ENCODE measurements at places on chromosomes 5 and 9. TPM values are rescaled to one million over a fixed set of nuclear protein-coding genes. Genes with fewer than 3 reads are reported as not detected.

The OBP2B gene
- total RNA-seq, result not detected

The LIX1 gene
- total RNA-seq, result not detected

The SPATA9 gene
- 0.13 TPM for total RNA-seq

The BAAT gene
- 0.48 TPM for total RNA-seq

The FXN gene
- total RNA-seq, result 22.9 TPM

The KCNV2 gene
- total RNA-seq, result not detected

The FAT2 gene
- total RNA-seq, result 0.02 TPM

The ZDHHC11B gene
- 1.2 TPM for total RNA-seq

The CTNND2 gene
- not detected for total RNA-seq

The ZFP37 gene
- 1.3 TPM for total RNA-seq

The GABRA1 gene
- not detected for total RNA-seq

The STKLD1 gene
- total RNA-seq, result 1.1 TPM

The VAV2 gene
- 48.7 TPM for total RNA-seq

The DAPK1 gene
- 20.1 TPM for total RNA-seq

The TEX48 gene
- not detected for total RNA-seq
